ENCODE measurements at places on chromosomes 12 and 14.

DNA sequence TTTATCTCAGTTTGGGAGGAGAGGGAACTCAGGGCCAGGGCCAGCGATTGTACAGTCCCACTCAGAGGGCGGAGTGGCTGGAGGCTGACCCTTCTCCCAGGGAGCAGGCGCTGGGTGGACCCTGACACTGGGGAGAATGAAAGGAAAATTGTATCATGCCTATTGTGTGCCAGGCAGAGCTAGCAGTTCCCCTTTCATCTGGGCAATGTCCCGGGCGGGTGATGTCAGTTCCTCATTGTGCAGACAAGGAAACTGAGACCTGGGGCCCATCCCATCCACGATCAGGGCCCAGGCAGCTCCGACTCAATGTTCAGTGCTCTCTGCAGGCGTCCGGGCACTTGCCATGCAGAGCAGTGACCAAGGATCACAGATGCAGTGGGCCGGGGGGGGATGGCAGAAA, 101.9 kb upstream of the RTL1 start:
- no peak for DNase-seq

- no peak for DNase-seq
Observed at GRCh38 chr14:94161058-94161457, 13.1 kb upstream of the PPP4R4 start.

DNA sequence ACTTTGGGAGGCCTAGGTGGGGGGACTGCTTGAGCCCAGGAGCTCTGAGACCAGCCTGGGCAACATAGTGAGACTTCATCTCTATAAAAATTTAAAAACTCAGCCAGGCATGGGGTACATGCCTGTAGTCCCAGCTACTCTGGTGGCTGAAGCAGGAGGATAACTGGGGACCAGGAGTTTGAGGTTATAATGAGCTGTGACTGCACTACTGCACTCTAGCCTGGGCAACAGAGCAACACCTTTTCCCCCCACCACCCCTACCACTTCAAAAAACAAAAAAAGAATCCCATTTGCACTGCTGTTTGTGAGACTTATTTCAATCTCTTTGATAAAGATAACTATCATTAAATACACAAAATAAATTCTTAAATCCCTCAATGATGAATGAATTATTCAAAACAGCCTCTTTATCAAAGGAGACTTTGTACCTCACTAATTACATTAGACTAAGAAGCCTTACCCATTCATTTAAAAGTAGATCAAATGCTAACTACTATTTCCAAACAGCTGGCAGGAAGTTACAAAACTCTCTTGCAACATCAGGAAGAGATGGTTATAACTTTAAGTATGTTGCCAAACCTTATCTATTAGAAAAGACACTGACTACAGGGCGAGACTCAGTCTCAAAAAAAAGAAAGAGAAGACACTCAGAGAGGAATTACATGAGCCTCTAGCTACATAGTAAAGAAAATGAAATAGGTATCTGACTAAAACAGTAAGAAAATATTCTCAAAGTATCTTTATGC, 14.7 kb downstream of the BLTP3B start:
- DNase-seq: no peak

DNA sequence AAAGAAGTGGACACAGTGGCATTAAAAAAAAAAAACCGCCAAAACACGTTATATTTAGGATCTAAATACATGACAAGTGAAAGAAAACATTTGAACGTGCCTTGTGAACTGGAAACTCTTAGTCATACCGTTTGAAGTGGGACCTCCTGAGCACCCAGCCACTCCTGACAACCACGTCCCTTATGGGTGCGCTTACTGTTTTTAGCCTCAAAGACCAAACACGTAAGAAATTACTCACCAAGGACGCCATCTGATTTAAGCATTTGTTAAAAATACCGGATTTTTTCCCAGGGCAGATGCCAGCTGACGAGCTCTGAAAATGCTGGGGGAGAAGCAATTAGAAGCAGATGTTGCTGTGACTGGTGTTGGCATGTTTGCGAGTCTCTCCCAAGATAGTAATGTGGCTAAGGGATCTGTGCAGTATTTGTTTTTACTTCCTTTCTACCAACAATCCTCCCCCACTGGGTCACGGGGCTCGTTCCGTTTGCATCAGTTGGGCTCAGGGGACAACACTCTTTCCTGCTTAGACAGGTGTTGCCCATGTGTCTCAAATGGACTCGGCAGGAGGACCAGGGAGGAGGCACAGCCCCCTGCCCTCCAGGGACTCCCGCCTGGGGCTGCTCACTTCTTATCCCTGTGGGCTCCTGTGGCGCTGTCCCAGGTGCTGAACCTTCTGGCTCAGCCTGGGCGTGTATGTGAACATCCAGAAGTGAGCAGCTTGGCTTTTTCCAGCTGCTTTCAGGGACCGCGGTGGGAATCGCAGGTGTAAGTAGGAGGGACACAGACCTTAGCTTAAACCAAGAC, 101.0 kb downstream of the BEGAIN start:
- DNase-seq: no peak

DNA sequence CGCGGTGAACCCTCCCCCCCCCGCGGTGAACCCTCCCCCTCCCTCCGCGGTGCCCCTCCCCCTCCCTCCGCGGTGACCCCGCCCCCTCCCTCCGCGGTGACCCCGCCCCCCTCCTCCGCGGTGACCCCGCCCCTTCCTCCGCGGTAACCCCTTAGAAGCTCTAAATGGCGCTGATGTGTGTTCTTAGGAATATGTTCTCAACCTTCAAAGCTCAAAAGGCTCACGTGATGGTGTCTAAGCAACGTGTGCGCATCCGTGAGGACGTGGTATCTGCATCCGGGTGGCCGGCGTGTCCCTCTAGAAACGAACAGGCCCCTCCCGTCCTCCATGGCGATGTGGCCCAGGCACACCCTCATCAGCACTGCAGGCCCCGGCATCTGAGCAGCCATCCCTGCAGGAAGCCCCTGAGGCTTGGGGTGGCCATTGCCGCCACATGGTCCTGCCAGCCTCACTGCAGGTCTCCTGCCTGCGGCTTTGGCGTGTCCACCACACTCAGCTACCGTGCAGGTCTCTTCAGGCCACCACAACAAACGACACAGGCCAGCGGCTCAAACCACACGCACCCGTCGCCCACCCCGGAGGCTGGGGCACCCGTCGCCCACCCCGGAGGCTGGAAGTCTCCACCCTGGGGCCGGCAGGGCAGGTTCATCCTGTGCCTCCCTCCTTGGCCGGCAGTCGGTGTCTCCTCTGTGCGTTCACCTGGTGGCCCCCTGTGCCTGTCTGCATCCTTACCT, 14.5 kb upstream of the FBRSL1 start:
- no peak for DNase-seq

- no peak for DNase-seq
Observed at GRCh38 chr12:47877081-47877480, 27.7 kb downstream of the VDR start.

GRCh38 chr14:91397965-91398591, 19.5 kb downstream of the CCDC88C start:
- DNase-seq: no peak

GRCh38 chr14:104228716-104229533, 90.5 kb downstream of the KIF26A start:
- DNase-seq: no peak

- DNase-seq: no peak
Observed at GRCh38 chr12:80364056-80364455, 80.0 kb upstream of the PTPRQ start.

- DNase-seq: no peak
Observed at GRCh38 chr14:92154283-92154942, 32.6 kb downstream of the CPSF2 start.

DNA sequence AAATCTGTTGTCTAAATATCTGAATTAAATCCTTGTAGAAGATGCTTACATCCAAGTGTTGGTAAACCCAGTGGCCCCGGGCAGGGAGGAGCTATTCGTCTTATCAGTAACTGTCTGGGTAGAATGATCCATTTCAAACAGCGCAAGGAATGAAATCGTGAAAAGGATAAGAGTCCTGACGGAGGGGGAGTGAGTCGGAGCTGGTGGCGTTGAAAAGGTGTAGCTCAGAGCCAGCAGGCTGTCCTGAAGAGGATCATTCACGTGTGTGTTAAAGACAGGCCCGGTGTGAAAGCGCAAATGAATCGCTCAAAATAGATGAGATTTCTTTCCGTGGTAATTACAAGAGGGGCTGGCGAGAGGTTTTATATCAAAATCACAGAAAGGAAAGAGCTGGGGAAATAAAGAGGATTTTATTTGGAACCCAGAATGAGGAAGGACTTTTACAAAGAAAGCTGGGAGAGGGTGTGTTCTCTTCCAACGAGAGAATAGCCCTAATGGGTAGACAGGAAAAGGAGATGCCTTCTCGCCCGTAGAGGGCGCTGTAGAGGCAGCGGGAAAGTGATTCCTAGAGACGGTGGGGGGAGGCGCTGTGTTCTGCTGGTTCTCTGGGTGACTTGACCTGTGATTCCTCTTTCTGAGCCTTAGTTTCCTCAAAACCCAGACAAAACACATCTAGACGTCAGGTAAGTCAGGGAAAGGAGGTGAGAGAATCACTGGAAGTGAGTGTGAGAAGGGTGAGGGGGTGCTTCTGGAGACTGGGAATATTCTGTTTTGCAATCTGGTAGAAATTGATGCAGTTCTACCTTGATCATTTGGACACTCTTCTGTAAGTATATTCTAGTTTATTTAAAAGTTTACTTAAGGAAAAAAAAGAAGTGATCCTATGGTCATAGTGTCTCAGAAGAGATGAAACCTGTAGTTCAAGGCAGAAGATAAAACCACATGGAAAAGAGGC, 39.3 kb downstream of the SRRM4 start:
- no peak for DNase-seq

DNA sequence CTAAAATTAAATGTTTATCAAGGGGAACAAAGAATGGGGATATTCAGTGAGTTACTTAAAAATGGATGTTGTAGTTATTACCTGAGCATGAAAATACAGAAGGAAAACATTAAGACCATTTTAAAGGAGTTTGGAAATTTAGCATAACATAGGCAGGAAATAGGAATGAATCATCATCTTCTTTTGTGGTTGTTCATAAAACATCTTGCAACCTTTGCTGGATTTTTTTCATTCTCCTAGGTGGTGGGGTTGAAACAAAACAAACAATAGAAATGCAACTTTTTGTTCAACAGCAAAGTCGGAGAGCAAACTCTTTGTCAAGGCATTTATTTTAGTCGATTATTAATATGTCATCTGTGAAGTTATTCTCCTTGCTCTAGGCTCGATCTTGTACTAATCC, 275.1 kb downstream of the IPO8 start:
- no peak for DNase-seq

GRCh38 chr12:2003676-2004112, 563 bp downstream of the DCP1B start:
- no peak for DNase-seq

GRCh38 chr12:10241727-10242126, 29.1 kb downstream of the GABARAPL1 start:
- DNase-seq: no peak

Measured in NCI-H2029 treated with DMSO at 0.1 percent for 48 hours (cell line).